Sciatic nerve (tissue), 2 donors: ENCODE measurements at places on chromosomes 5 and 9. TPM values are rescaled to one million over a fixed set of nuclear protein-coding genes. Genes with fewer than 3 reads are reported as not detected.

NTNG2 gene
- total RNA-seq = 3.2 TPM

CDH12 gene
- total RNA-seq = not detected

CCDC187 gene
- total RNA-seq = 0.13 TPM

DNA sequence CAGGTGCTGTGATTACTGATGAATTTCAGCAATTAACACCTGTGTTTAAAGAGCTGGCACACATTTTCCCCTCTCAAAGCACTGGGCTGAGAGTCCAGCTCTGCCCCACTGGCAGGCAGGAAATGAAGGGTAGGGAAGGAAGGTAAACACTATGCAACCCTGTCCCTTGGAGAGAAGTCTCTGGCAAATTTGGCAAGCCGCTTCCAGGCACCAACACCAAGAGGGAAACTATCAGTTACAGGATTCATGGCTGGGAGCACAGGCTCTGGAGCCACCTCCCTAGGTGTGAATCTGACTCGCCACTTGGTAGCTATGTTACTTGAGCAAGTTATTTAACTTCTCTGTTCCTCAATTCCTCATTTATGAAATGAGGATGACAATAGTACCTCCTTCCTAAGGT is 3.3 kb downstream of the ANKS6 start:
- no peak for DNase-seq

DNA sequence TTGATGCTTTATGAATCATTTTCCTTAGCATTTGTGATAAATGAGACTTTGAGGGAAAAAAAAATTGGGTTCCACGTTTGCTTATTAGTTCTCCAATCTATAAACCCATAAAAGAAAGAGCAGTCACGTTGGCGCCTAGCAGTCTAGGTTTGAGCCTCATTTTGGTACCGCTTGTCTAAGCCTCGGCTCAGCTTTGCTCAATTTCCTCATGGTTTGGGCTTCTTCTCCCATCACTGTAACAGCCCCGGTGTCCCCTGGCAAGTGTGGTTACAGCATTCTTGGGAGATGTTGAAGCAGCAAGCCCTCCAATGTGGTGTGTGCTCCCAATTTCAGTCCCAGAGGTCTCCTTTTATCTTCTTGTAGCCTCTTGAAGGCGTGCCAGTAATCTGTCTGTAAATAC is 578.4 kb downstream of the CDK5RAP2 start:
- no peak for DNase-seq

DNA sequence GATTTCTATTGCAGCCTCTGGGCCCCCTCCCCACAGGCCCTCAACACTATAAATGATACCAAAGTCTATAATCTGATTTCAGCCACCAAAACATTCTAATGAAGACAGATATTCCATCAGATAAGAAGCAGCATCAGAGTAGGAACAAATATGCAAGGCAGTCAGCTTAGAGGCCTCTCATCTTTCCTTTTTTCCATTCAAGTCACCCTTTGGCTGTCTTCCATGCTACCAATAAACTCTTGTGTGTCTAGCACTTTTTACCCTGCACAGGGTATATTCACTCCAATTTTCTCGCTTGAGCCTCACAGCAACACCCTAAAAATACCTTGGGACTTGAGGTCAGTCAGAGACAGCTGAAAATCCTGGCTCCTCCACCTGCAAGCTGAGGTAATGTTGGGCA is 193.7 kb downstream of the BRINP1 start:
- no peak for DNase-seq
